ENCODE measurements at places on chromosomes 16 and 17.

GRCh38 chr17:31499771-31500554 lies 108.5 kb downstream of the RAB11FIP4 start:
- no peak for DNase-seq

- no peak for DNase-seq
Measured at GRCh38 chr17:27741971-27742575, 58.3 kb downstream of the NOS2 start.

GRCh38 chr17:64176556-64176955 lies 46.6 kb upstream of the ERN1 start:
- no peak for DNase-seq

GRCh38 chr17:5798094-5798493 lies 213.8 kb upstream of the NLRP1 start:
- no peak for DNase-seq

GRCh38 chr16:68331879-68332410 lies 21.1 kb downstream of the PRMT7 start:
- no peak for DNase-seq

DNA sequence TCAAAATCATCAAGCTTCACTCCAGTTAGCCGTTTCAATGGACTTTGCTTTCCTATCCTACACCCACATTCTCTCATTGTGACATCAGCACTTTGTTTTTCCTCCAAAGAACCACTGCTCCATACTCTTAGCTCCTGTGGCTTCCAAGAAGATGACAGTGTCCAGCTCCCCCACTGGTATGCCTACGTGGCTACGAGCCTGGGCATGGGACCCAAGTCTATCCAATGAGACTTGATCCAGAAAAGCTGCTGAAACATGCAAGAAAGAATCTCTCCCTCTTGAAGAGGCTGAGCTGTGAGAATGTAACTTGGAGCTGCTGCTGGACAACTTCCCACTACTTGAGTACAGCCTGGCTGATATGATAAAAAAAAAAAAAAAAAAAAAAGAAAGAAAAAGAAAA lies 9.4 kb downstream of the TOX3 start:
- no peak for DNase-seq

GRCh38 chr16:3874794-3875692 lies 5.5 kb downstream of the CREBBP start:
- DNase-seq, result no peak

DNA sequence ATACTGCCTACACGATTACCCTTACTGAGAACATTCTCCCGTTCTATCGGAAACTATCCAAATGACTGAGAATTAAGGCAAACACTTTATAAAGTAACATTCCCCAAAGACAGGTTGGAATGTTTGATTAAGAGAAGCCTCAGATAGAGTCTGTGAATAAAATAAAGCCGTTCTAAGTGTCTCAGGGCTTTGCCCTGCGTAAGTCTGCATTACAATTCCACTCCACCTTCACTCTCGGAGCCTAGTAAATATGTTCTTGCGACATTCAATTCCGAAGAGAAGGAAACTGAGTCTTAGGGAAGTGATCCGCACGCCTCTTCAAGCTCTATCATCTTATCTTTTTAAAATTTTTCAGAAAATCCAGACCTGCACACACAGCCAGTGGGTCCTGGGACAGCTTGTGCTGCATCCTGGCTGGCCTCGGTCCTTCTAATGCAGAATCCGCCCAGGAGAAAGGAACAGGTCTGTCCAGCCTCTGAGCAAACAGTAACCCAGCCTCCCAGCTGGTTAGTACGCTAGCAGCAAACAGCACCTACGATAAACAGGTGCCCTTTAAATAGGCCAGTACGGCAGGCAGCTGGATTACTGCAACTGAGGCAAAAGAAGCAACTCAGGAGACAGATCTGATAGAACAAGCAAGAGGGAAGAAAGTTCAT lies 254.1 kb upstream of the IRX3 start:
- DNase-seq, result no peak

- no peak for DNase-seq
Measured at GRCh38 chr17:75722076-75722475, 817 bp downstream of the ITGB4 start.

- DNase-seq, result no peak
Measured at GRCh38 chr17:79075446-79075750, 774 bp downstream of the ENGASE start.

GRCh38 chr16:69618721-69619120 lies 53.0 kb downstream of the NFAT5 start:
- DNase-seq, result no peak

DNA sequence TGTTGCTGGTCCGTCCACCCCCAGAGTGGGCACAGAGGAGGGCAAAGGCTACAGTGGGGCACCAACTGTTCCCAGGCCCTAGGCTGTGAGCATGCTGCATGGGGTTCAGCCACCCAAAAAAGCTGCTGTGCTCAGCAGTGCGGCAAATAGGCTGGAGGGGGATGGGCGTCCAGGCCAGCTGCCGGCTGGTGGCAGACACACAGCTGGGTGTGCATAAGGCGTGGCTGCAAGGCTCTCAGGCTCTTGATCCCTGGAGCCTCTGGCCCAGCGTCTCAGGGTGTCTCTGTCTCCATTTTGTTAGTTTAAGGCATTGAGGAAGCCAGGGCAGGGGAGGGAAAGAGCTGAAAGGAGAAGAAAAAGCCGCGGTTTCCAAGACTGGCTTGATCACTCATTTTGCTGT lies 8.8 kb downstream of the RPL19 start:
- no peak for DNase-seq

DNA sequence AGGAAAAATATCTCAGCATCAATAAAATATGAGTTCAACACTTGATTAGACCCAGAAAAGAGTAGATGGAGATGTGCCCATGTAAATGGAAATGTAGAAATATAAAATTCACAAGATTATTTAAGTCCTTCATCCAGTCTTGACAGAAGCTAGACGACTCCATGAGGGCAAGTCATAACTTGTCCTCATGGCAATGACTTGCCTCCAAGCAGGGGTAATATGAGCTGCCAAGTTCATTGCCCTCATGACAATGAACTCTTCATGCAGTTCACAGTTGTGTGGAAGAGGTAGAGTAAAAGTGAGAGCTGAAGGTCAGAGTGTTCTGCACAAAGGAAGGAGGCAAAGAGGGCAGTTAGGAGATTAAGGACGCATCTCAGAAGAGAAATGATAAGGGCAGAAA lies 22.3 kb downstream of the CDH11 start:
- DNase-seq, result no peak

DNA sequence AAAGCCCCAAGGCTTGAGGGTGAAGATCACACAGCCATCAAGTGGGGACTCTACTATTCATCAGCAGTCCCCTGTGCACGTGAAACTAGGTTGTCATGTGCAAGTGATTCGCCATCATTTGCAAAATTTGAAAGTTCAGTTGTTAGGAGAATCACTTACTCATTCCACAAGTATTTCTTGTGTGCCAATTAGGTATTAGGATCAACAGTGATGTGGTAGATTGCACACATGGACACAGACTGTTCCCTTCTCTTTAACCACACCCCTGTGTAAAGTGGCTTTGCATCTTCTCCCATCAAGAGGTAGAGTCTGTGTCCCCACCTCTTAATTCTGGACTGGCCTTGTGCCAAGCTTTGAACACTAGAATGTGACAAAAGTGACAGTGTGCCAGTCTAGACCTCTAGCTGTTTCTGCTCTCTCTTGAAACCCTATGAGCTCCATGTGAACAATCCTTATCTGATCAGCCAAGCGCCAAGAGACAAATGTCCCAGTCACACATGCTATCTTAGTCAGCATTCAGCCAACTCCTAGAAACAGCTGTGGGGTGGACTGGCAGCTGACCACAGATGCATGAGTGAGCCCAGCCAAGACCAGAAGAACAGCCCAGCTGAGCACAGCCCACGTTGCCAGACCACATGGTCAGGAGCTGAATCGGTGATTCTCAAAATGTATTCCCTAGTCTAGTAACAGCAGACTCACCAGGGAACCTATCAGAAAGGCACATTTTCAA lies 31.5 kb upstream of the SHISA9 start:
- no peak for DNase-seq

- DNase-seq, result peak; percentile 27
Measured at GRCh38 chr17:1203111-1203966, 23.6 kb upstream of the ABR start.

- no peak for DNase-seq
Measured at GRCh38 chr17:68507576-68507975, 4.7 kb upstream of the PRKAR1A start.

DNA sequence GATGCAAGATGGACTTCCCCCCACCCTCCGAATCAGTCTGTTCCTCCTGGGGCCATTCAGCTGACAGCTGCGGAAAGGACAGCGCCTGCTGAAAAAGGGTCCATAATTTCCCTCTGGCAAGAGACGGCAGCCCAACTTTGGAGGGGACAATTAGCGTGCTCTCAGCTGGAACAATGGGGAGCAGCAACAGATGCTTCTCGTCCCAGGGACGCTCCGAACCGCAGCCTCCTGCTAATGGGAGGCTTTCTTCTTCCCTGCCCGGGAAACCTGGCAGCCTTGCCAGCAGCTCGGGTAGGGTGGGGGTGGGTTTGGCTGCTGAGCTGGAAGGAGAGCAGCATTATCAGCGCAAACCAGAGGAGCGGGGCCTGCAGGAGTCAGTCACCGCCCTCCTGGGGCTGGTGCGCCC lies 500.0 kb upstream of the SALL1 start:
- no peak for DNase-seq

DNA sequence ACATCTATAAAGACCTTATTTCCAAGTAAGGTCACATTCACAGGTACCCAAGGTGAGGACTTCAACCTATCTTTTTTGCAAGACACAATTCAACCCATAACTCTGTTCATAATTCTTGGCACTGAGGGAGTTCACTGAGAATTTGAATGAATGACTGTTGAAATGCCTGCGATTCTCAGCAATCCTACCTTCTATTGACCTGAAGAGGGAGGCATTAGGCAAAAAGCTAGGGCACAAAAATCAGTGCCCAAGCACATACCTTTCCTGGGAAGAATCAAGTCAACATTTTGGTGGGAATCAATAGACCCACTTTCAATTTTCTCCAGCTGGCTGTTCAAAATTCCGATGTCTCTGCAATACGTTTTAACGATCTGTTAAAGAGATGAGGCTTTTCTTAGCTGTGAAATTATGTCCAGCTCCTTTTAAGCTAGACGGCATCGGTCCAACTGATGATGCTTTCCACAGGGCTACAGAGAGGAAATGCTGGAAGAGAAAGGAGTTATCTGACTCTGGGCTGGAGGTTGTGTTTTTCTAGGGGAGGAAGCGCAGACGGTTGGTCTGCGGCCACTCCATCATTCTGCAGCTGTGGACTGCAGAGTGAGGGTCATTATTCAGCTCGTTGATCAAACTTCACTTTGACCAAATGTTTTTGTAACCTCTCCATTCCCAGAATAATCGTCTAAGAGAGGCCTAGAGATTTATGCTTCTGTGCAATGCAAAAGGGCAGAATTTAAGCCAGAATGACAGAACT lies 25.2 kb downstream of the BCO1 start:
- DNase-seq, result no peak

- no peak for DNase-seq
Measured at GRCh38 chr17:45834471-45835396, 9.9 kb upstream of the SPPL2C start.

DNA sequence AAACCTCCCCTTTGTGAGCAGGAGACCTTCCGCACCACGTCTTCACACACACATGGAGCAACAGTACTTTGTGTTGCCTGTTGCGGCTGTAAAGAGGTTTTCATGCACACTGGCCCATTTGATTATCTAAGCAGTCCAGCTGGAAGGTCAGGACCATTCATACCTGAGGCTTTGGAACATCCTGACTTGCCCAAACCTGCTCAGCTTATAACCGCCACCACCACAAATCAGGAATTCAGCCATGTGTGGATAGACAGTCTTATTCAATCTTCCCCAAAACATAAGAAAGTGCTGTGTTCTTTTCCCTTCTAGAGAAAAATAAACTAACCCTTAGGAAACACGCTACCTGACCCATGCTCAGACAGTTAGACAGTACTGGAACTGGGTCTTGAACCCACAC lies 81.6 kb upstream of the XYLT1 start:
- DNase-seq, result no peak

DNA sequence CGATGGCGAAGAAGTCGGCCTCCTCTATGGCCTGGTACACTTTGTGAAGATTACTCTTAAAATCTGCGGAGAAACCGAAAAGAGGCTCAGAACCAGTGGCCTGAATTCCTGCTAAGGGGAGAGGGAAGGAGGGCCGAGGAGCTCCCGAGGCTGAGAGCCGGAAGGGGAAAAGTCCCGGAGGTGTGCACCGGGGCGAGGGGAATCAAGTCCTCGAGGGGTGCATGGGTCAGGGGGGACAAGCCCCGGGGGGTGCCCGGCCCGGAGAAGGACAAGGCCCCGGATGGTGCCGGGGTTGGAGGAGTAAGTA lies 495 bp downstream of the PARN start:
- DNase-seq, result no peak

DNA sequence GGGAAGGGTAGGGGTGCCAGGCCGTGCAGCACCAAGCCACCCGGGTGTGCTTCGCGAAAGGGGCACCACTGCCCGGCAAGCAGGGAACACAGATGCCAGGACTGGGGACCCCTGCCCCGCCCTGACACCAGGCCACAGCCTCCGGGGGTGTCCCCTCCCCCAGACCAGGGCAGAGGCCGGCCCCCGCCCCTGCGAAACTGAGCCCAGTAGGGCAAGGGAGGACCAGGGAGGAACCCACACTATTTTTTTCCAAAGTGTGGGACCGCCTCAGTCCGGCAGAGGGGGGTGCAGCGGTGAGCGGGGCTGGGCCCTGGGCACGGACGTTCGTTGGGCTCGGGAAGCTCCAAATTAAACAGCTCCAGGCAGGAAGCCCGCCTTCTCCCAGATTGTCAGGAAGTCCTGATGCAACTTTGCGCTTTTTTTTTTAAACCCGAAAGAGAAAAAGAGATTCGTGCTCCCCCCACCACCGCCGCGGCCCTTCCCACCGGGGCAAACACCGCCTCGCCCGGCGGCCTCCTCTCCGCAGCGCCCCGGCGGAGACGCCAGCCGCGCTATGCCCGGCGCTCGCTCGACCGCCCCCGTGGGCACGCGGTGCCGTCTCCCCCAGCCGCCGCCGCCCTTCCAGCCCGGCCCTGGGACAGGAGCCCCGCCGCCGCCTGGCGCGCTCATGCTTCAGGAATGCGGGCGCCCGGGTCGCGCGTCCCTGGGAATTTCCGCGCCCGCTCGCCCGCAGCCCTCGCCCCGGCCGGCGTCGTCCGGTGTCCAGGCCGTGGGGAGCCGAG lies 755 bp downstream of the PIEZO1 start:
- no peak for DNase-seq

- no peak for DNase-seq
Measured at GRCh38 chr16:64151990-64152767, 969.7 kb downstream of the CDH11 start.

DNA sequence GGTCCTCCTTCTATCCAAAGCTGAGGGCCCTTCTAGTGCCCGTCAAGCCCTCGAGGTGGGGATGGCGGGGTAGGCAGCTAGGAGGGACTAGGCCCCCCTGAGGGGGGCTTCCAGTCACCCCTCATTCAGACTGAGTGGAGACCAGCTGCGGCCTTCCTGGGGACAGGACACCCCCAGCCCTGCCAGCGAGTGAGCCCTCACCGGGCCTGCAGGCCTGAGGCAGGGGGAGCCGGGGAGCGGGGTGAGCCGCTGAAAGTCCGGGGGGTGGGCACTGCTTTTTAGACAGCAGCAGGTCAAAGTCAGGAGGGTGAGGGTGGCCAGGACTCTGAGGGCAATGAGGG lies 8.7 kb upstream of the KREMEN2 start:
- no peak for DNase-seq

- no peak for DNase-seq
Measured at GRCh38 chr17:78082988-78083387, 45.6 kb downstream of the TMC6 start.

Data from activated CD4-positive, alpha-beta T cell treated with anti-CD3 and anti-CD28 coated beads for 24 hours (primary cell).